ENCODE measurements at places on chromosomes 5 and 9.

DNA sequence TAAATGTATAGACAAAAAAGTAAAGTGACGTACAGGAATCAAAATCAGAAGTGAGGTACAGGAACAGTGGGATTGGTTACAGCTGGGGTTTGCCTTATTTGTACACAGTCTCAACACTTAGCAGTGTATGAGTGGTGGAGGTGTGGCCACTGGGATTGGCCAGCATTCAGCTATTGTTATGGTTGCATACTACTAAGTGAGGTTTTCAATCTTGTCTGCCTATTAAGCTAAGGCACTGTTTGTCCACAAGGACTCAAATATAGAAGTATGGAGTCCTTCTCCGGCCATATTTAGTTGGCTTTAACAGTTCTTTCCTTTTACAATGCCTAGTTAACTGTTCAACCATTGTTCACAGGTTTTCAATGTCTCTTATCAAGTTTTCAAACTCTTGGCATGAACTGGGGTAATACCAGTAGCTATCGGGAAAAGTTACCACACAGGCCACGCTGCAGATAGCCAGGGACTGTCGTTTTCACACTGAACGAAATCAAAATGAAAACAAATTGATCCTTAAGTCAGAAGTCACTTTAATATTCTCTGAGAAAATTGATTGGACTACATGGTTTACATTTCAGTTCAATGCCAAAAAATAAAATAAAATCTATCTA is 176.0 kb upstream of the FREM1 start:
- DNase-seq = no peak

DNA sequence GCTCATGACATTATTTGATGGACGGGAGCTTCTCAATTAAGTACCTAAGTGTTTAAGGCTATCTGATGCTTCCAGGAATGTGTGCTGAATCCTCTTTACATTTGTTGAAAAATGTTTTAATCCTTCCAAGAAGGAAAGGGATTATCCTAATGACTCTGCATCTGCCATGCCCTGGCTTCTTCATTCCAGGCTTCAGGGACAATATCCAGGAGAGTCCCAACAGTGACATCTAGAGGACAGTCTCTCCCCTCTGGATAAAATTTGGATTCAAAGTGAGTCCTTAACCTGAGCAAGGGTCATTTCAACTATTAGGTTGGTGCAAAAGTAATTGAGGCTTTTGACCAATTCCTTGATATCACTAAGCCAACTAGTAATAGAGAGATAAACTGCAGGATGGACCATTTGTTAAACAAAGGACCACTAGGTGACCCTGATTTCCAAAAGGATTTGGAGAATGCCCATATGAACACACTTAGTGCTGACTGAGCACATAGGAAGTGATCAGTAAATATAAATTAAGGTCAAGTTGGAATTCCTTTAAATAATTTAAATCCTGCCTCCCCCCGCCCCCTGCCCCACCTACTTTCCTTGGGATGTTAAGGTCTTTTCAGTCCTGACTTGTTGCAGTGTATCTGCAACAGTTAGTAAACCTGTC is 19.1 kb downstream of the TNFSF8 start:
- no peak for DNase-seq

DNA sequence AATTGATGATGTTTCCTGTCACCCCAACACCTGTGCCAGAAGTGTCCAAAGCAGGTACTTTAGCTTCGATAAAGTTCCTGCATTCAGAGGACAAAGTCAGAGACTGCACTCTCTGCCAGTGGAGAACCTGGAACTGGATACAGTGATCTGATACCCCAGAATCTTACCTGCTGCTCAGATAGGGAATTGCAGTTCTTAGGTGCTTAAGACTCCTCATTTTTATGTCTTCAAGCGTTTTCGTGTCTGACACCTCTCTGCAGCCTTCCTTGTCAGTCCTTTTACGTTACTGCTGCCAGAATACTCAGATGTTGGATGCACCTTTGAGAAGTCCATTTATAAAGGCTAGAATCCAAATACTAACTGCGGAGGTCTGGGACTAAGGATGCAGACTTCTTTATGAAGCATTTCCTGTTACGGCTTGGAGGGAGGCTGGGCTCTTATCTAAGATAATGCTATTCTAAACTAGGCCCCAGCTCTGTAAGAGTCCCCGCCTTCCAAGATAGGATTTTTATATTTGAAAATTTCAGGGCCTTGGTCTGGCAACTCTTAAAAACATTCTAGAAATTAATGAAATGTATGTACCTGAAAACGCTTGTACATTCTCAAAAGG is 1.9 kb downstream of the ISOC1 start:
- DNase-seq = no peak

DNA sequence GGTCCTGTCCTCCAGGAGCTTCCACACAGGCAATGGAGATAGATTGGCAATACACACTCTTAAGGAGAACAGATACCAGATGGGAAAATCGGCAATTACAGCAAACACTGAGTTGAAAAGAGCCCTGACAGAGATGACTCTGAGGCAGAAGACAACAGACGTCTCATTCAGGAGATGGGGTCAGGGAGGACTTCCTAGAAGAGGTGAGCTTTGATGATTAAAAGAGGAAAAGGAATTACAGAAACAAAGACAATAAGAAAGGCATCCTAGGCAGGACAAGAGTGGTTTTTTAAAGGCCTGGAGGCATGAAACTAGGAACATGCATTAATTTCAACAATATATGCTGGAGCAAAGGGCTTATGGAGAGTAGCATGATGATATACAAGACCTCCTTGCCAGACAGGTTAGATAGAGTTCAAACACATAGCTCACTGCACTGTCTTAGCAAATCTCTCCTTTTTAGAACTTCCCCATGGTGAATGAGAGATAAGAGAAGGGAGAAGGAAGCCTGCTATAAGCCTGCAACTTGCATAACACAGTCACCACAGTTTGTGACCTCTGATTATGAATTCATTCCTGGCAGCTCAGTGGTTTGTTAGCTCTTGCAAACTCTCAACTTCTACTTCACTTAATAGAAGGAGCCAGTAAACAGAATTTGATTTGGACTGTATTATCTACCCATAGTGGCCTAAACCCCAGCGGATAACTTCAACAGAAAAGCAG is 48.5 kb downstream of the SIL1 start:
- no peak for DNase-seq

GRCh38 chr9:95822015-95822414 is 53.5 kb upstream of the ERCC6L2 start:
- DNase-seq = no peak

GRCh38 chr5:179375236-179375685 is 30.0 kb upstream of the ADAMTS2 start:
- DNase-seq = no peak

DNA sequence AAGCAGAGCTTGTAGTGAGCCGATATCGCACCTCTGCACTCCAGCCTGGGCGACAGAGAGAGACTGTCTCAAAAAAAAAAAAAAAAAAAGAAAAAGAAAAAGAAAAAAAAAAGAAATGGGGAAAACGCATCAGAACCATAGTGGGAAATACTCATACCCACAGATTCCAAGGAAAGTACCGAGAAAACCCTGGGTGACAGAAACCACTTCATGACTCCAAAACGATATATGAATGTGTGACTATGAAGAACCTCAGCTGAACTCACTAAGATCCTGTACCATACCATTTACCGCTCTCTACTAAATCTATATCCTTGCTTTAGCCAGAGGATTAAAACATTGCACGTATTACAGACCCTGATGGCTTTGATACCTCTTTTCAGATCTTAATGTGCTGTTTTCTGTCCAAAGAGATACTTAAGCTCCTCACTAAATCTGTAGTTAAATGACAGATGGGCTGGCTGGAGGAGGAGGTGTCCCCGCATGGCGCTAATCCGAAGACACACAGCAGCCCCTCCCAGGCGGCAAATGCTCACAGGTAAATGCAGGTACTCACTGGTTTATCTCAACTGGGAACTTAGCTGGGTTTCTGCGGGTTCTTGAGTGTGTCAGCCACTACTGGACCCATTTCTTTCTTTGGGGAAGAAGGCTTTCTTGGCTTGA is 2.8 kb downstream of the LPCAT1 start:
- DNase-seq = no peak

DNA sequence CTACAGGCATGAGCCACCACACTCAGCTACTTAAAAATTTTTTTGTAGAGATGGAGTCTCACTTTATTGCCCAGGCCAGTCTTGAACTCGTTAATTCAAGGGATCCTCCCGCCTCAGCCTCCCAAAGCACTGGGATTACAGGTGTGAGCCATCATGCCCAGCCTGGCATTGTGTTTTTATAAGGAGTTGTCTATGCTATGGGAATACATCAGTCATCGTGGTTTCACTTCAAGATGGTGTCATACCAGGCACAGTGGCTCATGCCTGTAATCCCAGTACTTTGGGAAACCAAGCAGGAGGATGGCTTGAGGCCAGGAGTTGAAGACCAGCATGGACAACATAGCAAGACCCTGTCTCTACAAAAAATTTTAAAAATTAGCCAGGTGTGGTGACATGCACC is 49.7 kb downstream of the CYSTM1 start:
- DNase-seq = no peak

GRCh38 chr9:108125625-108126024 is 636.1 kb upstream of the KLF4 start:
- DNase-seq = no peak

DNA sequence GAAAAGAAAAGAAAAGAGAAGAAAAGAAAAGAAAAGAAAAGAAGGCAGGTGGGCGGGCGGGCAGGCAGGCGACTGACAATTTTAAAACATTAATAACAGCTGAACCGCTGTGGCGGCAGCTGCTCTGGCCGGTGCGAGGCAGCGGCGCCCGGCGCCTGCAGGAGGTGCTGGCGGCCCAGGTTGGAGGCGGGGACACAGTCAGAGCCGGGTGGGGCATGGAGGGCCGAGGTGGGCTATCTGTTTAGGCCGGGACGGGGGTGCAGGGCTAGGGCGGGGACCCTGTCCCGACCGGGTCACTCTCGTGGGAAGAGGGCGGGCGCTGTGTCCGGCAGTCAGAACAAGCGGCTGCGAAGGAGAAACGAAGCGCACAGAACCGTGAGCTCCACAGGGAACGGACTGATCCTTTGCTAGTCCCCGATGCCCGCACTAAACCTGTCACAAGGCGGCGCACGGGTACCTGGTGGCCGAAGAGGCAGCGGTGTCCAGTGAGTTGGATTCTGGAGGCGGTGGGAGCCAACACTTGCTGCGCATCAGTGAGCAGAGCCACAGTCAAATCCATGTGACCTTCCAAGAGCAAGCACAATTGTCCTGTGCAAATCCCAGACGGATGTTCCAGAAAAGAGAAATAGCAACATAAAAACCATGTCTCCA is 13.6 kb upstream of the ALDOB start:
- peak; percentile 3 for DNase-seq

- no peak for DNase-seq
Measured at GRCh38 chr5:6791031-6791430, 77.8 kb downstream of the TENT4A start.

GRCh38 chr5:74640954-74641734 is 616 bp upstream of the ENC1 start:
- peak; percentile 19 for DNase-seq

GRCh38 chr5:405421-405820 is 37.6 kb upstream of the EXOC3 start:
- no peak for DNase-seq

DNA sequence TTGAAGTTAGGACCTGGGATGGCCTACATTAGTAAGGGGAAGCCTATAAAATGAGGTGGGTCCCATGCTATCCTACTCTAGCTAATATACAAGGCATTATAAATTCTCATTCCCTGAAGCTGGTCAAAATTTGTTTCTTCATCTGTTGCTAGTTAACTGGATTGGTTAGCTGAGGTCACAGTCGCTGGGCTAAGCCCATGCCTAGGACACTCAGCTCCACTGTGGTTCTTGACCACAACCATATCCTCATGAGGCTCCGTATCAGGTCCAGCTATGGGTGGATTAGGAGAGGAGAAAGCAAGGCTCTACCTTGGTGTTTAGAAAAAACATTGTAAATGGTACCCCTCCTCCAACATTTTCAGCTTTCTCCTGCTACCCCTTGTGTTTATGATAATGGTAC is 52.8 kb upstream of the RAI14 start:
- no peak for DNase-seq

DNA sequence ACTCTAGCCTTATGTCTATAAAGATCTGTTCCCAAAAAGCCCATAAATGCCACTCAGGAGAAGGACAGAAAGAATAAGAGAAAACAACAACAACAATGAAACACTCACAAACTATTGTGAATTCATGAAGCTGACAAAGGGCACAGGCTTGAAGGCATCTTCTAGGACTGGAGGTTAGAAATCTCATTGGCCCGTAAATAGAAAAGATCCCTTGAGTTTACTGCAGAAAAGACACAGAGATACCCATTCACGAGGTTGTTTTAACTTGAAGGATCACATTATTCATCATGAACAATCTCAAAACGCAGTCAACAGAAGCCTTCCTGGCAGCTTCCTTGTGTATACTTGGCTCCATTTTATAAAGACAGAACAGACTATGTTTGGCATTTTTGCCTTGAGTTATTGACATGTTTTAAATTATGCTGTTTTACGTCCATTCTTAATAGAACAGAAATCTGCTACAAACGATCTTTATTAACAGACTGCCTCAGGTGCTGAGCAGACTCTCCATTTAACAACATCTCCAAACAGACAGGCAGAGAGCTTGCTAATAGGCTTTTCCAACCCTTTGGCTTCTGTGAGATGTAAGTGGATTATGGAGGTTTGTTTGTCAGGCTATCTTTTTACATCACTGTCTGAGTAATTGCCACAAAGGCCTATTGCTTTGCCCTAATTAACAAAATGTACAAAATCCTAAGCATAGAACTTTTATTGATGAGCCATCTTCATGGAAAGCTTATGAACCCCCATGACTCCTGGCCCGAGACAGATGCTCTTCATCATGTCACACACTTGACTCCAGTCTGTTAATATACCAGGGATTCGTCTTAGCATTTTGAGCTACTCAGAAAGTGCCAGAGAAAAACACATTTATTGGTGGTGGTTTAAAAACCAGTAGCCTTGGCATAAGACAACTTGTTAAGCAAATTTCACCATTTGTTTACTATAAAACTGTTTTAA is 735.3 kb upstream of the ZNF608 start:
- no peak for DNase-seq

- peak; percentile 8 for DNase-seq
Measured at GRCh38 chr9:37575921-37576721, at the start of gene FBXO10. Gene FBXO10 (minus strand): TSS chr9:37576380. CDS start chr9:37541768, 34,612 bp downstream.

- DNase-seq = no peak
Measured at GRCh38 chr9:107548298-107549142, 59.0 kb upstream of the KLF4 start.

GRCh38 chr9:77271023-77271690 is 93.8 kb downstream of the VPS13A start:
- no peak for DNase-seq

- no peak for DNase-seq
Measured at GRCh38 chr5:171673328-171673727, 112.3 kb upstream of the SMIM23 start.

DNA sequence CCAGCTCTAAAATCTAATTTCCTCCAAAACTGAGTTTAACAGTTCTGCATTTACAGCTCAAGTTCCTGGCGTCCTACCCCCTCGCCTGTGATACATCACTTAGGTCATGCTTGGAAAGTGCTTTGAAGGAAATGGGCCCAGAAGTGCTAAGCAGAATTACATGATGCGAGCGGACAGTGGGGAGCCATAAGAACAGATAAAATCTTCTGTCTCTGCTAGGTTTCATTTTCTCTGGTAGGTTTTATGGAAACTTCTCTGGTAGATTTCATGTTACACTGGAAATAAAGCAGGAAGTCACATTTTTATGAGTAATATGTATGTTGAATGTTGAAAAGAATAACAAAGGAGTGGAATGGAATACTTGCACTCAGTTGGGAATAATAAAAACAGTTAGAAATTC is 138.3 kb downstream of the ZDHHC21 start:
- DNase-seq = no peak

GRCh38 chr5:128135286-128135685 is 51.7 kb downstream of the SLC12A2 start:
- no peak for DNase-seq

GRCh38 chr5:109099081-109099480 is 310.7 kb downstream of the PJA2 start:
- no peak for DNase-seq

- DNase-seq = no peak
Measured at GRCh38 chr9:2021731-2022130, 6.6 kb downstream of the SMARCA2 start.

Data from activated naive CD4-positive, alpha-beta T cell (primary cell).